Amygdala (tissue), 56 donors: ENCODE measurements at places on chromosomes 11 and 22.

- DNase-seq = no peak
These were observed 137.8 kb downstream of the C11orf58 start for GRCh38 chr11:16876053-16876752.

DNA sequence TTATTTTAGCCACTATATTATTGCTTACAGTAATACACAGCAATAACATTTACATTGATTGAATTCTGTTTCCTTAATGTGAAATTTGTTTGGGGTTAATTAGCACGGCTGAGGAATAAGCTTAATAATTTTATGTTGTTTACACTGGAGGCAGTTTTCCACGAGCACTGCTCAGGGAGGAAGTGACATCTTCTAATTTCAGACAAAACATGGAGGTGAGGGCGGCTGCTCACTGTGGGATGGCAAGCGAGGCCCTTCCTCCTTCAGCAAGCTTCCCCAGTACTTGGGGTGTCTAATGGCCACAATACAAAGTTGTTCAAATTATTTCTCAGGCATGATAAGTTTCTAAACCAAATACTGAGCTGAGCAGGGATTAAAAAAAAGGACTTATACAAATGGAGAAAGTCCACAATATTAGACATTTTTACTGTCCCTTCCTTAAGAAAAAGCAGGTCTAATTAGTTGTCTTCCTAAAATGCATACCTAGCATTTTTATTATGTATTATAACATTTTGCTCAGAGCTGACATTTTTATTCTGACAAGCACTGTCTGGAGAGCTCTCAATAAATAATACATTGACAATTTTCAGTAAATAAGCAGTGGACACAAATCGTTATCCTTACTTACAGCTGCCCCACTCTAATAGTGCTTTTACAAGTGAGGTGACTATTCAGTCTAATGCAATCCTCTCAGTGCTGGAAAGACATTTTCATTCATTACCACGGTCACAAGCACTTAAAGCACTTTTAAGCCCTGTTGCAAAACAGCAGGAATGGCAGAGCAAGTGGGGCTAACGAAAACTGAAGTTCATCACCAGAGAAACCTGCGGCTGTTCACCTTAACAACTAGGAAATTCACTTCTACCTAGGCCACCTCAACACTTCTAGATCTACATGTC, 56.2 kb downstream of the SOX6 start:
- DNase-seq = no peak

DNA sequence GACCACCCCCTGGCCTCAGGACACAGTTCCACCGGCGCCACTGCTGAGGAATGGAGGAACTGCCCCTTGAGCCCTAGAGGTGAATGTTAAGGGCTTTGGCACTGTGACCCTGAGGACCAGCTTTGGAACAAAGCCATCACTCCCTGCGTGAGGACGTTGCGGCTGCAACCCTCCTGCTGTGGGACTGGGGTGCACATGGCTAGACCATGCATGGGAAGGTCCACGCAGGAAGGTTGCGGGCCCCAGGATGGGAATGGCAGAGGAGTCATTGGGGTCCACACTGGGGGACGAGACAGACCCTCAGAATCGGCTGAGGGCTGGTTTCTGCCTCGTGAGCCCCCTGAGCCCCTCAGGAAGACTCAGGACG, 6.4 kb upstream of the ADORA2A start:
- no peak for DNase-seq

DNA sequence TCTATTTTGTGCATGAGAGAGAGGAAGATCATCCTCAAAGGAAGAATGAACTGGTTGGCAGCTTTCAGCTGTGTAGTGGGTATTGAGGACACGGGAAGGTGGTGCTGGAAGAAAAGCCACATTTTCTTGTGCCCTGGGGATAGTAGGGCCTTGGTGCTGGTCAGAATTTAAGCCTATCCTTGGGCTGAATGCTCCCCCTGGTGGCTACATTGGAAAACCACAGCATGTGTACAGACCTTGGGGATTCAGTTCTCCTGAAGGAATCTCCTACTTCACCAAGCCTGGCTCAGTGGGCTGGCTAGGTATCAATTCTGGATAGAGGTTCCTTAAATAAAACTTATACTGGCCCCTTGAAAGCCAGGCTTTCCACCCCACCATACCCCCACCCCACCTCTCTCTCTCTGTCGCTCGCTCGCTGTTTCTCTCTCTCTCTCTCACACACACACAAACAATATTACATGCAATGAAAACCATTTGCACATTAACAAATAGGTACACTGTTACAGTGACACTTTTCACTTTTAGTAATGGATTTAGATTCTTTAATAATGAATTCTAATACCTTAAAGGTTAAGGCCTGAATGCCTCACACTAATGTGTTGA, 2.8 kb upstream of the OR51M1 start:
- DNase-seq = no peak

- no peak for DNase-seq
These were observed 2.3 kb downstream of the ADORA2A start for GRCh38 chr22:24429411-24430365.
